ENCODE measurements at places on chromosomes 13 and 19.

- no peak for DNase-seq
Observed at GRCh38 chr19:48615231-48616040, 560 bp upstream of the FAM83E start.

- DNase-seq = no peak
Observed at GRCh38 chr19:1674293-1674679, 21.9 kb upstream of the TCF3 start.

GRCh38 chr19:52664461-52664860 lies 26.3 kb upstream of the ZNF83 start:
- DNase-seq = no peak

DNA sequence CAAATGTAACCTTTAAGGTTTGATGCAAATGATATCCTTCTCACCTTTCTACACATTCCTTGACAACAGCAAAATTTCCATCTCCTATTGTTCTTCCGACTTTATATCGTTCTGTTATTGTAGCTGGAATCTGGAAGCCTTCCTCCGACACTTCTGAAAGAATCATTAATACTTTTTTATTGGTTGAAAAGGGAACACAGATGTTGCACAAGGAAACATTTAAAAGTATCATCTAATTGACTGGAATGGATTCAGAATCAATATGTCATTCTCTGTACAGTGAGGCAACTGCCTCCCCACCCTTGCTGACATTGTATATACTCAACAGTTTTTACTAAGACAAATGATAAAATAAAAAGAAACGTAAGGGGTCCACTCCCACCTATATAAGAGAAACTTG lies 295.2 kb downstream of the DCLK1 start:
- no peak for DNase-seq

DNA sequence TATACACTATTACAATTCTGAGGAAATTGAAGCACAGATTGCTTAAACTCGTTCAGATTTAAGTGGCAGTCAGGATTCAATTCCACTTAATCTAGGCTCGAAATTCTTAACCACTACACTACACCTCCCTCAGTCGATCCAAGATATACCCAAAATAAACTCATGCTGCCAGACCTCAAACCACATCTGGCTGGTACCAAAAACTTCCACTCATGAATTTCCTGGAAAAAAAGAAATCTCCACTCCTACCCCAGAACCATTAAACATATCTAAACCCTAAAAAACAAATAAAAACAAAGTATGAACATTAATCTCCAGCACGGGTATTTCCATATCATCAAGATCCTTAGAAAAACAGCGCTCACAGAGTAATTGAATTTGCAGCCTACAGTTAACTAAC lies 1.1 kb downstream of the ZFP30 start:
- DNase-seq = no peak

DNA sequence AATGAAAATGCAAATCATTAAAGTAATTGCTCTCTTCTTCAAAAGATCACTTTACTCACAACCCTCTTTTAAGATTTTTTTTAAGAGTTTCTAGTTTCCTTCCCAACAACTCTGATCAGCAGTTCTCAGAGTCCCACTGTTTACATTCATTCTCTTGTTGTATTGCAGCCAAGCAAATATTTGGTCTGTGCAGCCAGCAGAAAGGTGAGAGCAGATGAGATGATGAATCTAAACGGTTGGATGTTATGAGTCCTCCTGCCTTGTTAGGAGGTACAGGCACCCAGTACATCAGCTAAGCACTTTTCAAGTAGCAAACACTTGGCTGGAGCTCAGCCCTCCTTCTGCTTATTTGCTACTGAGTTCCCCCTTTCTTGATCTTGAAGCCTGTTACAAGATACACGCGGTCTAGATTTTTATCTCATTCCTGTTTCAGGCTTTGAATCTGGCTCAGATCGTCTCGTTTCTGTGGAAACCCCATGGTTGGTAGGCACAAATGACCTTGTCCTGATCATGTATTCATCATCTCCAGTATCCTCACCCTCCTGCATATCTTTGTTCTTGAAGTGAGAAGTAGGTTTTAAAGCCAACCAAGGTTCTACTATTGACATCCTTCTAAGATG lies 300.7 kb downstream of the DCT start:
- no peak for DNase-seq

GRCh38 chr19:28569132-28570131 lies 643.5 kb downstream of the UQCRFS1 start:
- DNase-seq = no peak

DNA sequence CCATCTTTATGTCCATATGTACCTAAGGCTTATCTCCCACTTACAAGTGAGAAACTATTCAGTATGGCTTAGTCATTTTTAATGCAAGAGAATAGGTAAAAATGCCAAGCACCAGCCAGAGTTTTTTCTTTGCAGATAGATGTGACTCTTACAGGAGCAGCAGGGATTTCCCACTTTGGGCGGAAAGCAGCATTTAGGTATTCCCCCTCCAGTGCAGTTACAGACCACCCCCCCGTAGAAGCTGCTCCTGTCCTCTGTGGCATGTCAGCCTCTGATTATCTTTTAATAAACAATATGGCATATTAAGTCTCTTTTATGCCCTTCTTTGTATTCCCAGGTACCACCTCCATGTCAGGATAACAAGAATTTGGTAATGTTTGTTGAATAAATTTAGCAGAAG lies 24.7 kb upstream of the USPL1 start:
- DNase-seq = no peak

GRCh38 chr19:49746206-49746958 lies 16.7 kb downstream of the TSKS start:
- peak; percentile 18 for DNase-seq

DNA sequence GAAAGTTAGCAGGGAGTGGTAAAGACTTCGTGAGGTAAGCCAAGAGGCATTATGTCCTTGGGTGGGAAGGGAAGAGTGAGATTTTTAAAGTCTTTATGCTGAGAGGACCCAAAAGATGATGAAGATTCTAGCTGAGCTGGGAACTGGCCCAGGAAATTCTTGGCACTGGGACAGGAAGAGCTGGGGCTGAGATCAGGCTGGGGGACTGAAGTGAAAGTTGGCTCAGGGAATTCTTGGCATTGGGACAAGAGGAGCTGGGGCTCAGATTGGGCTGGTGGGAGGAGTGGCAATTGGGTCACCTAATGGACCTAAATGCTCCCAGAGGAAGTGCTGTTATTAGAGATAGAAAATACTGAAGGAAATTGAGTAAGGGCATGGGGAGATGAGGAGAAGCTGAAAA lies 8.8 kb downstream of the SCEL start:
- DNase-seq = no peak

DNA sequence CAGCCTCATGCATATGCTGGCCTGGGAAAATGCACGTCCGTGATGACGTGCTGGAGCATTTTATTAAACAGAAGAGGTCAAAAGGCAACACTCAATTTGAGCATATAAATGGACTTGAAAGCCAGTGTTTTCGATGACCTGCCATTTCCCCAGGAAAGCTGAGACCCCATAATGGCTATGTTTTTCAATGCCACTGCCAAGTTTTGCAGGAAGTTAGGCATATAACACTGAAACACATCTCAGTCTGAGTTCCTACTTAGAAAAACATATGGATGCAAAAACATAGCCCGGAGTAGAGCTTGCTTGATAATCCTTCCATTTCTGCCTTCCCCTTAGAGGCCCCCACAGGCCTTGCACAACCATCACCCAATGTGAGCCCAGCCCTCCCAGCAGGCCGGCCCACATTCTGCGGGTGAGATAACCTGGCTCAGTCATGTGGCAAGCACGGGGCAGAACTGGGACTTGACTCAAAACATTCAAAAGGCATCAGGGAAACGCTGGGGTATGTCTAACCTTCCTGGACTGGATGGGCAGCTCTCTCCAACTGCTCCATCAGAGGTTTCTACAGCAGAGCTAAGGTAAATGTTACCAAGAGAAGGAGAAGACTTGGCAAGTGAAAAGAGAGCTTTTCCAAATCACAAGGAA lies 24.9 kb downstream of the EPS15L1 start:
- DNase-seq = peak; percentile 58

GRCh38 chr13:105642511-105642958 lies 892.9 kb downstream of the EFNB2 start:
- no peak for DNase-seq

- no peak for DNase-seq
Observed at GRCh38 chr13:31008400-31009115, 76.1 kb downstream of the TEX26 start.

DNA sequence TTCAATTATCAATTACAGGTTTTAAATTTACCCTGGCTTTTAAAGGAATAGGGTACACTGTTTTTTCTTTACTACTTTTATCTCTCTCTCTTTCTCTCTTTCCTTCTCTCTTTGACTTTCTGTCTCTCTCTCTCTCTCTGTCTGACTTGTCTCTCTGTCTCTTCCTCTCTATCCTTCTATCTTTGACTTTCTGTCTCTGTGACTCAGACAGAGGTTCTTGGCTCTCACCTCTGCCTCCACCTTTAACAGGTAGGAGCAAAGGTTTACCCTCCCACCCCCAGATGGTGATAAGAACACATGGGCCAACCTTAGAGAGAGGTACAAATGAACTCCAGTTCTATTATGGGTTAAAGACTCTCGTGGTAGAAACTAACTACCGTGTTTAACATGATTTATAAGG lies 20.3 kb upstream of the FAM124A start:
- no peak for DNase-seq

- DNase-seq = no peak
Observed at GRCh38 chr13:81171065-81171647, 830.2 kb upstream of the SPRY2 start.

GRCh38 chr13:22073718-22074117 lies 402.8 kb downstream of the FGF9 start:
- DNase-seq = no peak

DNA sequence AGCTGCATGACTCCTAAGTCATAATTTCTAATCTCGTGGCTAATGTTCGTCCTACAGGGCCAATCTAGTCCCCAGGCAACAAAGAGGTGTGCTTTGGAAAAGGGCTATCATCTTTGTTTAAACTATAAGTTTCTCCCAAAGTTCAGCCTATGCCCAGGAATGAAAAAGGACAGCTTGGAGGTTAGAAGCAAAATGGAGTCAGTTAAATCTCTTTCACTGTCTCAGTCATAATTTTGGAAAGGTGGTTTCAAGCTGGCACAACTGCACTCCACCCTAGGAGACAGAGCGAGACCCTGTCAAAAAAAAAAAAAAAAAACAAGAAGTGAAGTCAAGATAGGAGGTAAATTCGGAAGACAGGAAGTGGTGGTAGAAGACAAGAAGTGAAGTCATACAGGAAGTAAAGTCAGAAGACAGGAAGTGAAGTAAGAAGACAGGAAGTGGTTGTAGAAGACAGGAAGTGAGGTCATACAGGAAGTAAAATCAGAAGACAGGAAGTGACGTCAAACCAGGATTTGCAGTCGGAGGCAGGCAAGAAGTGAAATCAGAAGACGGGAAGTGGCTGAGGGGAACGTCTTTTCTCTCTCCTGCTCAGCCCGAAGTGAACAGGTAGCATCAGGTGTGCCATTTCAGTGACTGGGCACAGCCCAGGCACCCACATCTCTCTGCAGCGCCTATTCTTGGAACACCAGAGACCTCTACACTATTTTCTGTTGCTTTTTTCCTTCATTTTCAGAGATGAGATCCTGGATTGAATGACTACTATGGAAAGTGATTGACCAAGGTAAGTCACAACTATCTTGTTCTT lies 32.2 kb downstream of the GP6 start:
- no peak for DNase-seq

GRCh38 chr19:6101291-6101825 lies 8.9 kb downstream of the RFX2 start:
- DNase-seq = no peak

- no peak for DNase-seq
Observed at GRCh38 chr19:10431943-10432735, 11.8 kb downstream of the PDE4A start.

Measured in head of caudate nucleus (tissue), 42 donors.